ENCODE measurements at places on chromosomes 11 and 22. TPM values are rescaled to one million over a fixed set of nuclear protein-coding genes. Genes with fewer than 3 reads are reported as not detected.

Gene SYT8
- 141 TPM for total RNA-seq

- peak; percentile 49 for DNase-seq
Measured at GRCh38 chr11:2759228-2760195, 59.7 kb upstream of the KCNQ1OT1 start.

DNA sequence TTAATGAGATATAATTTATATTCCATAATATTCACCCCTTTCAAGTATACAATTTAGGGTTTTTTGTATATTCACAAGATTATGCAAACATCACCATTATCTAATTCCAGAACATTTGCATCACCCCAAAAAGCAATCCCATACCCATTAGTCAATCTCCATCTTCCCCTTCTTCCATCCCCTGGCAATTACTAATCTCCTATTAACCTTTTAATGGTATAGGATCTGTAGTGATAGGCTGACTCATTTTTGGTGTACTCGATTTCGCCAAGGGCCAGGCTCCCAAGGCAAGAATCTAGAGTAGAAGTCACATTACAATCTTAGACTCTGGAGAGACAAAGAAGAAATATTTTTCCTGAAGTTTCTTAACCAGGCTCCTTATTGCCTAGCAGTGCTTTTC, 113.4 kb downstream of the GAB2 start:
- DNase-seq = no peak

GRCh38 chr11:64670975-64671374, 52.0 kb downstream of the NRXN2 start:
- DNase-seq = no peak

Gene ZP1
- total RNA-seq = 5.5 TPM

GRCh38 chr11:130434521-130435223, 6.3 kb upstream of the ADAMTS8 start:
- peak; percentile 87 for DNase-seq

DNA sequence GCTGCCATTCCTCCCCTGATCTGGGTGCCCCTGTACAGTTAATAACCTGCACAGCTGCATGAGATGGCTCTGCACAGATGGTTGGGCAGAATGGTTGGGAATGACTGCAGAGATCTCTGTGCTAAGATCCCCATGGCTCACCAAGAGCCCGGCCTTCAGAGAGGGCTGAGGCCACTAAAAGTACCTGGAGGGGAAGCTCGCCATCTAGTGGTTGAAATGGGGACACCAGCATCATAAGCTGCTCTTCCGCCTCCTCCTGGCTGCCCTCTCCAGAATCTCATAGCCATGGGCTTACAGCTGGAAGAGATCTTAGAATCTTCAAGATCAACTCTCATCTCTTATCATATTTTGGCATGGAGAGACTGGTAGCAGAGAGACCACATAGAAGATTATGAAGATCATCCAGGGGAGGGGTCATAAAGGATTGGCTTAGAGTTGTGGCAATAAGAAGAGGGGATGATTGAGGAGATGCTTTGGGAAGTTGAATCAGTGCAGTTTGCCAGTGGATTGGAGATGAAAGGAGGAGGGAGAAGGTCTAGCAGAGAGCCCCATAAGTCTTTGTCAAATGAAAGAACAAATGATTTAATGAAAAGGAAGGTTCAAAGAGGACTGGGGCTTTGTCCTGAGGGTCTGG, 22.0 kb upstream of the TLCD5 start:
- DNase-seq = no peak

DNA sequence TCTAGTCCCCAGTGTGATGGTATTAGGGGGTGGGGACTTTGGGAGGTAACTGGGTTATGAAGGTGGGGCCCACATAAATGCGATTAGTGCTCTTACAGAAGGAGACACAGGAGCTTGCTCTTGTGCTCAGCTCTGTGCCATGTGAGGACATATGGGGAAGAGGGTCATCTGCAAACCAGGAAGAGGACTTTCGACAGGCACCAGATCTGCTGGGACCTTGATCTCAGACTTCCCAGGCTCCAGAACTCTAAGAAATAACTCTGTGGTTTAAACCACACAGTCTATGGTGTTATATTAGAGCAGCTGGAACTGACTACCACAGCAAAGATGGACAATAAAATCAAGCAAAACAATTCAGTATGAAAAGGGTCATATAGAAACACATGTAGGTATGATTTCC, 26.7 kb downstream of the NNMT start:
- no peak for DNase-seq

Gene TSPAN18
- total RNA-seq = 5.1 TPM

Gene UBE2L6
- 32.4 TPM for total RNA-seq

Gene WBP2NL
- total RNA-seq = 0.76 TPM

GRCh38 chr11:65695459-65696241, 16.4 kb upstream of the KAT5 start:
- DNase-seq = no peak

DNA sequence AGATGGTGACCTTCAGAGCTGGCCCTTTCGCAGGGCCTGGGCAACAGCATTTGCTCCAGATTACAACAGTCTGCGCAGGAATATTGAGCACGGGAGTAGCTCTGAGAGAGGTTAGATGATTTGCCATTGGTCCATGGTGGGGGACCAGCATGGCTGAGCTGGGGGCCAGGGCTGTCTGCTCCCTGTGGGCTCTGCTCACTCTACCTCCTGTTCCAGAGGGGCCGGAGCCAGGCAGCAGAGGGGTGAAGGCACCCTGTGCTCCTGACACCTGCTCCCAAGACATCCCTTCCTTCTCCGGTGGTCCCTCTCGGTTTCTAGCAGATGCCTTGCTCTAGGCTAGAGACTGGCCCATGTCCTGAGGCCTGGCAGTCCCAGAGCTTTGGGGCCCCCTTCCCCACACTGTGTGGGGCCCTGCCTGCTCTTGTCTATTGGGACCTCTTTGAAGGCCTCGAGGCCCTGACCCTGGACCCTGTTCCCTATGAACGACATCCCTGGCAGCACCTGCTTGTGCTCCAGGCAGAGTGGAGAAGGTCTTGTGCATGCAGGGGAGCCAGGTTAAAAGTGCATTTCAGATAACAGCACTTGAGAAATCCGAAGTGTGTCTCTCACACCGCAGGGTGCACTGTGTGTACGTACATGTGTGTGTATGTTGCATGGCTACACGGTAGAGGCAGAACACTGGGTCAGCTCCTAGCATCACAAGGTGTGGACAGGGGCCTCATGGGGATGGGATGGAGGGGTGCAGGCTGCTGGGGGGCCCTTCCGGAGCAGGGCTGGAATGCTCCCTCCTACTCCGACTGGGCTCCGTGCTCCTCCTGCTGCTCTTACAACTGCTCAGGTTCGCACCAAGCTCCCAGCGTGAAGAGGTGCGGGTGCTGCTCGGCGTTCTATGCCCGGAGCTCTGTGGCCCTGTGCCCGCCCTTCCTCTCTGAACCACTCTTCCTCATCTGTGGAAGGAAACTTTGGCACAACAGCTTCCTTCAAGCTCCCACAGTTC, 123.3 kb upstream of the B3GAT1 start:
- peak; percentile 71 for DNase-seq

Gene SOX10
- 30.8 TPM for total RNA-seq

Gene ST14
- 109 TPM for total RNA-seq

Gene PLEKHB1
- 7.9 TPM for total RNA-seq

DNA sequence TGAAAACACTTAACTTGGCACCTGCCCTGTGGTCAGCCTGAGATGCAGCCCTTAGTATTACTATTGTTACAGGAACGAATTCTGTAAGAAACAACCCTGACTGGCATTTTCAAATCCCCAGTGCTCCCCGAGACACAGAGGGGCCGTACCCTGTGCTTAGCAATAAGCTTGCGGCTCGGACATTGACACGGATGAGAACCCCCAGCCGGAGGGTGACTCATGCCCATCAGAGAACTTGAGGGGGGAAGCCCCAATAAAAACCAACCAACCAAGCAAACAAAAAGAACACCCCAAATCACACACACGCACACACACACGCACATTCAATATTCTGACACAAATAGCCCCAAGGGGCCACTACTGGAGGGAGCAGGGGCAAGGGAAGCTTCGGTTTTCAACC, 63.8 kb downstream of the SHISAL1 start:
- no peak for DNase-seq

- DNase-seq = no peak
Measured at GRCh38 chr11:103901656-103902055, 134.8 kb upstream of the DDI1 start.

Gene RHBDD3
- total RNA-seq = 18.3 TPM

Gene NOX4
- total RNA-seq = not detected

DNA sequence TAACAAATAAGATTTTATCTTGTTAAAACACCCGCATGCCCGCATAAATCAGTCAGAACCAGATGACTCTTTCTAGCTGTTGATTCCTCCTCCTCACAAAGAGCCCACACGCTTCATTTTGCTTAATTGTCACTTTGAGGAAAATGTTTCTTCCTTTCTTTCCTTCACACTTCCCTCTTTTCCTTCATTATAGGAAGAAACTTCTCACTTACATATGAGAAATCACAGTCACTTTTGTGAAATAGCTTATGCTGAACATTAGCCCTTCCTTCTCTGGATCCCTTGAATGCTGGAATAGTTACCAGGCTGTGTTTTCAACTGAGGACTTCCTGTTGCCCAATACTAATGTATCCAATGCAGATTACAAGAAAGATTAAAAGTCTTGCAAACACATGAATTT, 5.8 kb downstream of the MS4A6E start:
- DNase-seq = no peak

DNA sequence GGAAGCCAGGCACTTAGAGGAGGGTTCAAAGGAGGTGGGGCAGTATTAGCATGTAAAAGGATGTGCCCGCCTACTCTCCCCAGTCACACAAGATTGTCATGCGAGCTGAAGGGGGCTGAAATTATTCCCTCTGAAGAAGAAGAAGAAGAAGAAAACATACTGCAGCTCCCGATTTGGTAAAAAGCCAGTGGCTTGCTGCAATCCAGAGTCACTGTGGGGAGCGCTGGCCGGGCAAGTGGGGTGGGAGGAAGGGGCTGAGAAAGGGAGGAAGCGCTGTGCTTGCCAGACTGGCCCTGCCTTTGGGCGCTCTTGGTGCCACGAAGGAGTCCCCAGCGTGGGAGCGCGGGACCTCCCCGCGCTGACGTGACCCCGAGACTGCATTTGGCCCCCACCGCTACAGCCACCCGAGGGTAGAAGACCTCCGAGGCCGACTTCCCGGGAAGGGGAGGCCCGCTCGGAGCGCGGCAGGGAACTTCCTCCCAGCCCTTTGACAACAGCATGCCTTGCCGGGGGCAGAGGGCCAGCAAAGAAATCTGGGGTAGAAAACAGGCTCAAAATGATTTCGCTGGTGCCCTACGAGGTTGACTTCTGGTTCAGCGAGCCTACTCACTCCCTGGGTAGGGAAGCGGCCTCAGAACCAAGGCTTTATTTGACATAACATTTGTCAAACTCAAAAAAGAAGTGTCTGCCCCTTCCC, 906.3 kb downstream of the DLG2 start:
- no peak for DNase-seq

GRCh38 chr22:43088627-43088983, 586 bp downstream of the TTLL1 start:
- no peak for DNase-seq

GRCh38 chr11:32430568-32431381, 4.6 kb downstream of the WT1 start:
- no peak for DNase-seq

DNA sequence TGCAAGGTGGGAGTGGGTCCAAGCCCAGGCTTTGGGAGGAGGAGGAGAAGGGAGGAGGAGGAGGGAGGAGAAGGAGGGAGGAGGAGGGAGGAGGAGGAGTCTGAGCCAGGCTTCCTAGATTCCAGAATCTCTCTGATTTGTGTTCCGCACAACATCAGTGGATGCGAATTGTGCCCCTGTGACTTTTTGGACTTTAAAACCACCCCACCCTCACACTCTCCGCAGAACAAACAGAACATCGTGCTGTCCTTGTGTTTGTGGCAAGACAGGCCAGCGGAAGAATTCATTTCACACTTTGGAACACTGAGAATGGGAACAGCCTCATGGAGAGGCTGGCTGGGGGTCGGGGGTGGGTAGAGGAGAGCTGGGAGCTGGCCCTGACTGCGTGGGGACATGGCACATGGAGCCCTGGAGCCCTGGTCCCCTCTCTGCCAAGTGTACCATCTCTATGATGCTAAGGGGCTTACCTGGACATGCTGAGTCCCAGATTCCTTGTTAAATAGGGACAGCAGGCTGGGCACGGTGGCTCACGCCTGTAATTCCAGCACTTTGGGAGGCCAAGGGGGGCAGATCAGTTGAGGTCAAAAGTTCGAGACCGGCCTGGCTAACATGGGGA, 16.4 kb upstream of the SHANK2 start:
- no peak for DNase-seq

Gene SCGB2A2
- total RNA-seq = 737 TPM

- no peak for DNase-seq
Measured at GRCh38 chr11:80122211-80122610, 681.4 kb upstream of the TENM4 start.

Gene TMEM25
- total RNA-seq = 27.8 TPM

DNA sequence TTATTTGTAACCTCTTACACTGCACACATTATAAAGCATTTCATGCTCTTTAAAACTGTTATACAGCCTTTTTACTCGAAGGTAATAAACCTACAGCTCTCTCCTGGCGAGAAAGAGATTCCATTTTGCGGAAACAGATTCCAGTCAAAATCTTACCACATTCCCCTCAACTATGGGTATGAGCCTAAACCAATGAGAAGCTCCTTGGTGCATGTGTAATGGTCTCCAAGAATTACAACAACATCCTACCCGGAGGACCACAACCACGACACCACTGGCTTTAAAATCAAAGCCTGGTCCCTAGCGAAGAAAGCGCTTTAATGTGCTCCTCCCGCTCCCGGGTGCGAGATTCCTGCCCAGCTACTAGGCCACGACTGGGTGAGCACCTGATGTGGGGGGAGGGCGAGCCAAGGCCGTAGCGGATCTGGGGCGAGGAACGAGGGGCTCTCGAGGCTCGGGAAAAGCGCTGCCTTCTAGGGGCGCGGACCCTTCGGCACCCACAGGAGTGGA, 821 bp downstream of the CELF1 start:
- DNase-seq = no peak

Gene DRAP1
- total RNA-seq = 75.5 TPM

Gene GNAZ
- 5.8 TPM for total RNA-seq

GRCh38 chr11:117859061-117859460, 17.4 kb downstream of the FXYD6 start:
- no peak for DNase-seq

DNA sequence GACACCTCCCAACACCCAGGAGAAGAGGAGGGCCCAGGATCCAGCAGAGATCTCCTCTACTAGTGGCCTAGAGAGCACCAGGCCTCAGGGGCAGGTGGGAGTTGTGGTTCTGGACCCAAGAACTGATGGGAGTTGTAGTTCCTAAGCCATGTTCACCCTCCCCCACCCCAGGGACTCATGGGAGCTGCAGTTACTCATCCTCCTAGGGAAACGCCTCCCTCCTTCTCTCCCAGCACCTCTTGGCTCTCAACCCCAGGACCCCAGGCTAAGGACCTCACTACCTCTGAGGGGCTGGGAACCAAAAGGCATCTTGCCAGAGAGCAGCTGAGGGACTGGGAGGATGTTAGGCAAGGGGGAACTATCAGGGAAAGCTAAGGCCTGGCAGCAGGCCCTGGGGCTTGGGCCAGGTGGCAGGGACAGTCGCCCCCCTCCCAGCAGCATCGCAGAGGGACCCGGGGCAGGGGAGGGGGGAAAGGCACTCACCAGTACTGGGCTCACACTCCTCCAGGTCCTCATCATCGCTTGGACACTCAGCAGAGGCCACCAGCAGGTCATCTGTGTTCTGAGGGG, 28.9 kb downstream of the SLC22A12 start:
- no peak for DNase-seq

Measured in suprapubic skin (tissue), 4 donors.